ENCODE measurements at places on chromosomes 7 and 10. TPM values are rescaled to one million over a fixed set of nuclear protein-coding genes. Genes with fewer than 3 reads are reported as not detected.
A peak's percentile ranks its signal among the peaks of the same experiment; 100 is the strongest.

DNA sequence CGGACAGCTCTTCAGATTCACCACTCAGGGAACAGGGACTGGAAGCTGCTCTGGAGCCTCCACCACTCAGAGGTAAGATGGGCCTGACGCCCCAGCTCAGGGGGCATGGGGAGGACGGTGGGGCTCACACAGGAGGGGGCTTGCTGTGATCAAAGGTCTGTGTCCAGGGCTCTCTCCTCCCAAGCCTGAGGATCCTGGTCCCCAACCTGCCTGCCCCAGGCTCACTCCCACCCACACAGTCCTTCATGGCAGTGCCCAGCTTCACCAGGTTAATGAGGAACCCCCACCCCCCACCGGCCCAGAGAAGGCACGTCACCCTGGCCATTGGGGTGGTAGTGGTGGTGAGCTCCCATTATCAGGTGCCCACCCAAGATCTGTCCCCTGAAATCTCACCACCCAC, 926.7 kb upstream of the ZNF722 start:
- no peak overlapping the region for H3K4me3 ChIP-seq
- no peaks in the 10 kb centered on the region for H3K27me3 ChIP-seq
- H3K4me1 ChIP-seq, result no peaks in the 10 kb centered on the region
- DNase-seq, result no peak
- H3K27ac ChIP-seq, result no peak overlapping the region

GRCh38 chr10:131787961-131788360, 112.8 kb upstream of the PPP2R2D start:
- no peaks in the 10 kb centered on the region for H3K27me3 ChIP-seq
- no peaks in the 10 kb centered on the region for H3K4me1 ChIP-seq
- no peak overlapping the region for H3K27ac ChIP-seq
- no peaks in the 10 kb centered on the region for H3K36me3 ChIP-seq
- H3K4me3 ChIP-seq, result no peak overlapping the region

GRCh38 chr10:52220947-52221346, 93.1 kb upstream of the DKK1 start:
- H3K36me3 ChIP-seq, result no peaks in the 10 kb centered on the region
- no peak overlapping the region for H3K4me3 ChIP-seq
- H3K4me1 ChIP-seq, result no peaks in the 10 kb centered on the region
- no peak for DNase-seq

- H3K27ac ChIP-seq, result peak overlapping the region; percentile 82
- H3K4me1 ChIP-seq, result peaks cover 45% of the 10 kb centered on the region
- peak overlapping the region; percentile 65 for H3K4me3 ChIP-seq
- H3K27me3 ChIP-seq, result peaks cover 33% of the 10 kb centered on the region
- peak; percentile 76 for DNase-seq
These were observed 1.9 kb upstream of the PLAU start for GRCh38 chr10:73908853-73909539.

The SLC29A4 gene
- total RNA-seq, result 0.88 TPM

- no peaks in the 10 kb centered on the region for H3K27me3 ChIP-seq
- H3K36me3 ChIP-seq, result no peaks in the 10 kb centered on the region
- no peak overlapping the region for H3K27ac ChIP-seq
These were observed 240.2 kb downstream of the PRKG1 start for GRCh38 chr10:51314481-51314880.

GRCh38 chr10:46287846-46288477, 1.2 kb downstream of the ANTXRL start:
- H3K27ac ChIP-seq, result no peak overlapping the region
- H3K27me3 ChIP-seq, result peaks cover 17% of the 10 kb centered on the region
- H3K36me3 ChIP-seq, result no peaks in the 10 kb centered on the region
- H3K4me3 ChIP-seq, result no peak overlapping the region
- peaks cover 24% of the 10 kb centered on the region for H3K4me1 ChIP-seq

Data from activated CD4-positive, alpha-beta memory T cell treated with anti-CD3 and anti-CD28 coated beads, Interleukin-2, amount 10 ng/mL, durations not matched to agents 7 days and 5 days (primary cell).